ENCODE measurements at places on chromosomes 6 and 20.

DNA sequence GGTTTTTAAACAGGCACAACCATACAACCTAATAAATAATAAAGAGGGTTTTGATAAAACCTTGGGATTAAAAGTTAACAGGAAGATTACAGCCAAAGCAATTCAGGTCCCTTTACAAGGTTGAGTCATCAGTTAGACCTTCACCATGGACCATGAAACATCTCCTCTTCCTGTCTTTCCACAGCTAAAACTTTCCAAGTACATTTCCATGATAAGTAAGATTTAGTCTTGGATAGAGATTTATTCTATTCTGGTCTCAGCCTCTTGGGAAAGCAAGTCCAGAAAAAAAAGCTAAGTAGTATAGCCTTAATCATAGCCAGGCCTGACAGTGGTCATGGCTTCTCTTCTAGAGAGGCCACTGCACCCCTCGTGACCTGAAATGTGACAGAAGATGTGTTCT lies 2.9 kb upstream of the PRSS35 start:
- DNase-seq: no peak

DNA sequence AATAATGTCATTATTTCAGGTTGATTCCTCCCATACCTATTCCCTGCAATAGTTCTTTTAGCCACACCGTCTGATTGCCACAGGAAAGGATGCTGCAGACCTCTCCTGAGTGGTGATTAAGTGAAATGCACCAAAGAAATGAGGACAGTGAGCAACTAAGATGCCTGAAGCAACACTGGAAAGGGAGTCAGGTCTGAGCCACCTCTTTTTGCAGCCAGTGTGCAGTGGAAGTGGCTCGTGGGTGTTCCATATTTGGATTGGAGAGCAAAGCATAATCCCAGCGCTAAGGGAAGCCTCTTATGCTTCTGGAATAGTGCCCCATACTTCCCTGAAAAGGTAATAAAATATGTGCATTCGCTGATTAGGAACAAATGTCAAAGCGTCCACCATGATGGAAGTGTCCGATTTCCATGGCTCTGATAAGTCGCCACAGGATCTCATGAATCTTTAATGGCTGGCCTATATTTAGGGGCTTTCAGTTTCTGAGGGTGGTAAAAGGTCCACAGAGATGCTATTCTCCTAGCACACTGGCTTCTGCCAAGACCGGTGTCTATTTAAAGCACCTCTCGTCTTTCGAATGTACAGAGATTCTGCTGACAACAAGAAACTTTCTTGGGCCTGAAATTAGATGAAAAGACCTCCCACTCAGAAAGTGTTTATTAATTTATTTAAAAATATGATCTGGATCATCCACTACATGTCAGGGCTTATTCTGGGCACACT lies 253.9 kb downstream of the SLC24A3 start:
- no peak for DNase-seq

GRCh38 chr20:10634211-10634610 lies 39.6 kb downstream of the JAG1 start:
- DNase-seq: no peak

DNA sequence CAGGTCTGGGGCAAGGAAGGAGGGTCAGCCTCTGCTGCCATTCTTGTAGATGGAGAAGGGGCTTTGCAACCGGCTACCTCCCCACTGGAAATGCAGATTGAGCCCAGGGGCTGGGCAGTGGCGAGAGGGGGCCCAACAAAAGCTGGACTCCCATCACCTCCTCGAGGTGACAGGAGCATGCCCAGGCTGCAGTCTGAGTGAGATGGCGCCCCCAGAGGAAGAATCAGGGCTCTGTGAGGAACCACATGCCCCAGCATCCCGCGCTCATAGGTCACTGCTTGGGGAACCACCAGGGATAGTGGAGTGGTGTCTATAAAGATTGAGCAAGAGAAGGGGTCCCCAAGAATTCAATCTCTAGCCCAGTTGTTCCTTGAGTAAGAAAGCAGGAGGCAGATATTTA lies 31.6 kb upstream of the NEDD9 start:
- no peak for DNase-seq

DNA sequence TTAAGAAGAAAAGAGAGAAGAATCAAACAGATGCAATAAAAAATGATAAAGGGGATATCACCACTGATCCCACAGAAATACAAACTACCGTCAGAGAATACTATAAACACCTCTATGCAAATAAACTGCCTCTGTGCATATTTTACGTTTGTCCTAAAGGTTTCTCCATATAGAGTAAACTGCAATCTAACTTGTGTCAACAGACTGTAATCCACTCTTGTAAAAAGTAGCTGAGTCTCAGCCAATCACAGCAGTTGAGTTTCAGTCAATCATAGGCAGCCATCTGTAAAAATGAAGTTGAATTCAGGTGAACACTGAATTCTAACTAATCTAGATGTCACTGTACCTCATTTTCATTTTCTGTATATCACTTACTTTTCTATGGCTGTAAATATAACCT lies 112.2 kb upstream of the SYNCRIP start:
- no peak for DNase-seq

- DNase-seq: no peak
Observed at GRCh38 chr6:119908157-119908556, 558.6 kb upstream of the MAN1A1 start.

DNA sequence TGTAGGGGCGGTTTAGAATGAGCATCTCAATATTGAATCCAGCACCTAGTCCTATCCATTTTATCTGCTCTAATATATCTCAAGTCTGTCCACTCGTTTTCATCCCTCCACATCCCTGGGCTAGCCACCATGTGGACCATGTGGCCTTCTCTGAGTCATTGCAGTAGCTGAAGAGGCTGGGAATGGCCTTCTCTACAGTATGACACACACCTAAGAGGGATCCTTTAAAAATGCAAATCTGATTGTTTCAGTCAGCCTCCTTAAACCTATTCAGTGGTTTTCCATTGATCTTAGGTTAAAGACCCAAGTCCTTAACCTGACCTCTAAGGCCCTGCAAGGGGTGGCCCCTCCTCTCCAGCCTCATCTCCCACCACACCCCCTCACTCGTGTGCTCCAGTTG lies 9.4 kb downstream of the RING1 start:
- no peak for DNase-seq

- DNase-seq: peak; percentile 62
Observed at GRCh38 chr6:138654715-138655634, 118.6 kb upstream of the CCDC28A start.

GRCh38 chr6:133741375-133741861 lies 147.5 kb upstream of the TCF21 start:
- no peak for DNase-seq

- DNase-seq: no peak
Observed at GRCh38 chr6:161269310-161269709, 4.6 kb downstream of the AGPAT4 start.

DNA sequence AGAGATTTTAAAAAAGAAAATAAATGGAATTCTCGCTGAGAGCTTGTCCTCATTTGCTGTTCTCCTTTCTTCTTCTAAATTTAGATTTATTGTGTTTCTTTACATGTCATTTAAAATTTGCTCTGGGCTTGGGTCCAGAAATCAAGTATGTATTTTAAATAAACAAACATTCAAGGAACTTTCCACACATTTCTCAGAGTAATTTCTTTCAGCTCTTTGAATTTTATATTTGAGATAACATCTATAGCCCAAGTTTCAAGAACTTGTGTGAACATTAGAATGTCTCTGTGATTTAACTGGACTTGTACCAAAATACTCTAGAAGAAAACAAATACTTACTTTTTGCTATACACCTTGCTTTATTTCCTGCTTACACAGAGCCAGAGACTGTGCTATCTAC lies 192.3 kb downstream of the TMEM200A start:
- DNase-seq: no peak

DNA sequence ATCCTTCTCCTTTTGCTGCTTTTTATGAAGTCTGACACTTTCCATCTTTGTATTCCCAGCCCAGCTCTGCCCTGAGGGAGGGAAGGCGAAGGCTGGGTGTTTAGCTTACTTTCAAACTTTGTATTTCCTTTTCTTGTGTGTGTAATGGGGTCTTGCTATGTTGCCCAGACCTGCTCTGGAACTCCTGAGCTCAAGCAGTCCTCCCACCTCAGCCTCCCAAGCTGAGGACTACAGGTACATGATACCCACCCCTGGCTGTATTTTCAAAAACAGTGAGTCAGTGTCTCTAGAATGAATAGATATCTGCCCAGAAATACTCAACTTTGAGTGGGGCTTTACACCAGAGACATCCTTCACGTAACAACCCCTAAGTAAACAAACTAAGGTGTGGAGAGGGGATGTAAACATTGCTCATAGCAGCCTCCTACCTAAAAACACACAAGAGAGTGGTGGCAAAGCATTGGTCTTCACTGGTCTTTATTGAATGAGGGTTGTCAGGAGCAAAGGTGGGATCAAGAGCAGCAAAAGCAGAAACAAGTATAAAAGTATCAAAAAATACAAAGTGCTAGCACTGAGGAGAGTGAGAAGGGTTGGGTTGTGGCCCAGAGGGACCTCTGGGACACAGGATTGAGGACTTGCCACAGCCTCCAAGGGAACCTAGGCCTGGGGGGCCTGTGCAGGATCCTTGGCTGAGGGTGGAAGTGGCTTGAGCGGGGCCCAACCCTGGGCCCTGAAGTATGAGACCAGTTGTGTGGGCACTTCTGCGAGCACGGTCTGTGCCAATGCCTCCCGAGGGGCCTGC lies 10.2 kb downstream of the SPAG4 start:
- DNase-seq: no peak

DNA sequence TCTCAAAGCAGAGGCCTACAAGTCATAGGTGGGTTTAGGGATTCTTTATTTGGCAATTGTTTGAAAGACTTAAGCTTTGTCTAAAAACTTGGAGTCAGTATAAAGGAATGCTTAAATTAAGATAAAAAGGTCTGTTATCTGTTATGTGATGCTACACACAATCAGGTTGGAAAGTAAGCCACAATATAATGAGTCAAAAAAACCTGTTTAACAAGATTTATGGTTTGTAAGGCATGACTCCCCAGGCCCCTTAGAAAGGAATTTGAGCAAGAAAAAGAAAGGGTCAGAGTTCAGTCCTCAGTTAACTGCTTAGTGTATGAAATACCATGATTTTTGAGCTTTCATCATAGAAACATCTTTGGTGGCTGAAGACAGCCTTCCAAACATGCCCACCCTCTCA lies 66.8 kb upstream of the HMGN3 start:
- no peak for DNase-seq

DNA sequence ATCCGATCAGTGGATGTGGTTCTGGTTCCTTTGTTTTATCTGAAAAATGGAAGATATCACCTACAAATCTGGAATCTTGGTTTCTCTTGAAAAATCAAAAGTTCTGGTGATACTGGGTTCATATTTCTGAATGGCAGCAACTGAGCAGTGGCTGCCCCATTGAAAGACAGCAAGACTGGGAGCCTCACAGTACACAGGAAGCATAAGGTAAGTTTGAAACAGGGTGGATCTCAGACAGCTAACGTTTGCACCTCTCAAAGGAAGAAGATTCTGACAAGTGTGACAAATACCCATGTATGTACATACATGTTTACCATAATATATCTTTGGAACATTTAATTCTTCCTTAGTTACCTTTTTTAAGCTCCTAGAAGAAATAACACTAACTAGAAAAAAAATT lies at the start of gene SAMD3:
Gene SAMD3, minus strand, starts transcription at position 177 of the 400 bp plus-strand sequence. CDS start 7,678 bp downstream, outside the sequence.
- DNase-seq: no peak

GRCh38 chr6:166551754-166552495 lies 34.6 kb downstream of the RAMACL start:
- no peak for DNase-seq

- no peak for DNase-seq
Observed at GRCh38 chr6:143336446-143337152, 113.9 kb downstream of the ADAT2 start.

GRCh38 chr20:21708738-21709534 lies 3.5 kb downstream of the PAX1 start:
- no peak for DNase-seq

- peak; percentile 42 for DNase-seq
Observed at GRCh38 chr20:50467718-50468356, 42.3 kb upstream of the PTPN1 start.

DNA sequence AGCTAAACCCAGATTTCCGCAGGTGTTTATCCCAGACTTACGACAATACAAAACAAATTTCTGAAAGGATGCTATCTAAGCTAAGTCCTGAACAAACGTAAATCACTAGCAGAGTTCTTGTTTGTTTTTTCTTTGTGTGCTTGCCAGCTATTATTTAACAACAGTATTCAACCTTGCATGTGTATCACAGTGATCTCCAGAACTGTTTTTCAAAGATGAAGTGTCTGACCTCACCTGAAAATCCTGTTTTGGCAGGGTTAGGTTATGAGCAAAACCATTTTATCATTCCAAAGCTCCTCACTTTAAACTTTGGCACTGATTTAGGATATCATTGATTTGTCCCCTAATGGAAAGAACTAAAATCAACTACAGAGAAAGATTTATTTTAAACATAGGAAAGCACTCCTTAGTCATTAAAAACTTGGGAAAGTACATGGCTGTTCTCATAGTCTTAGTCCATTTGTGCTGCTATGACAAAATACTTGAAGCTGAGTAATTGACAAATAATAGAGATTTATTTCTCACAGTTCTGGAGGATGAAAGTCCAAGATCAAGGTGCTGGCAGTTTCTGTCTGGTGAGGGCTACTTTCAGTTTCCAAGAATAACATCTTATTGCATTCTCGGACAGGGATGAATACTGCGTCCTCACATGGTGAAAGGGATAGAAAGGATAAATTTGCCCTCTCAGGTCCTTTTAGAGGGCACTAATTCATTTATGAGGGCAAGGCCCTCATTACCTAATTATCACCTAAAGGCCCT lies 20.8 kb upstream of the BMP5 start:
- DNase-seq: no peak

GRCh38 chr6:168180548-168181011 lies 101.6 kb upstream of the FRMD1 start:
- DNase-seq: no peak

GRCh38 chr6:4812068-4812467 lies 35.9 kb downstream of the CDYL start:
- DNase-seq: peak; percentile 88

- DNase-seq: no peak
Observed at GRCh38 chr6:62640749-62641148, 354.7 kb upstream of the KHDRBS2 start.

GRCh38 chr20:35312318-35312717 lies 20.1 kb upstream of the FAM83C start:
- DNase-seq: no peak

DNA sequence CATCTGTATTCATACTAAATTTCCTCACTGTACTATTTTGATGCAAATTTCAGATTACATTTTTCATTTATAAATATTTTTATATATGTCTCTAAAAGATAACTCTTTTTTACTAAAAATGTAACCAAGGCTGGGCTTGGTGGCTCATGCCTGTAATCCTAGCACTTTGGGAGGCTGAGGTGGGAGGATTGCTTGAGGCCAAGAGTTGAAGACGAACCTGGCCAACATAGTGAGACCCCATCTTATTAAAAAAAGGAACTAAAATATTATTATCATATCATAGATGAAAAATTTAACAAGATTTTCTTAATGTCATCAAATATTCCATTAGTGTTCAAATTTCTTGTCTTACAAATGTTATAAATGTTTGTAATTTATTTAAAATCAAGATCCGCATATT lies 6.6 kb upstream of the DNPH1 start:
- no peak for DNase-seq

- no peak for DNase-seq
Observed at GRCh38 chr6:121365536-121366521, 31.5 kb upstream of the TBC1D32 start.
